ENCODE measurements at places on chromosomes 1 and 21.

DNA sequence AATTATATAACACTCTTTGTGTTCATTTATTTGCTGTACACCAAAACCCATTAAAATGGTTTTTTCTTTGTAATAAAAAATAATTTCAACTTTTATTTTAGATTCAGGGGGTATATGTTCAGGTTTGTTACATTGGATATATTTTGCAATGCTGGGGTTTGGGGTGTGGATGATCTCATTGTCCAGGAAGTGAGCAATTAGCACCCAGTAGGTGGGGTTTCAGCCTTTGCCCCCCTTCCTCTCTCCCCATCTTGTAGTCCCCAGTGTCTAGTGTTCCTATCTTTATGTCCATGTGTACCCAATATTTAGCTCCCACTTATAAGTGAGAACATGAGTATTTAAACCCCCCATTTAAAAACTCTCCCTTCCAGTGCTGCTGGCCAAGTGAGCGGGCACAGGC is 184.6 kb downstream of the RHOU start:
- DNase-seq: no peak

DNA sequence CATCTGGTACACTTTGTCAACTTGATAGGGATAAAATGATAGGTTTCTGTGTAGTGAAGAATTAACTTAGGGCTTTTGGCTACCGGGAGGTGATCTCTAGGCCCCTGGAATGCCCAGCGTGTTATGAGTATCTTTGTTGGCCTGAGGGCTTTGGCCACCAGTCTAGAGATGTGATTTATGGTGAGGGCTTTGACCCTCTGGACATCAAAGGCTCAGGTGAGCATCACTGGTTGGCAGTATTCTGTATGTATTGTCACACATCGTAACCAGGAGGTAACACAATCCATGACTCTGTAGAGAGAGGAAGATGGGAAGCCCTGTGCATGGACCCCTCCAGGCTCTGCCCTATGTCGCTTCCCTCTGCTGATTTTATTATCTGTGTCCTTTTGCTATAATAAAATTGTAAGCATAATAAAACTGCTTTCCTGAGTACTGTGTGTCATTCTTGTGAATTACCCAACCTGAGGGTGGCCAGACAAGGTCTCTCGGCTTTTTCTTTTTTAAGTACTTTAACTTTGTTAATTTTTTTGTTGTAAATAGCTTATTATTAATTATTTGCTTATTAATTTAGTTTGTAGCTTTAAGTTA is 40.2 kb upstream of the PRDX6 start:
- DNase-seq: no peak

- DNase-seq: no peak
Observed at GRCh38 chr1:117579221-117579906, 26.5 kb upstream of the TENT5C start.

DNA sequence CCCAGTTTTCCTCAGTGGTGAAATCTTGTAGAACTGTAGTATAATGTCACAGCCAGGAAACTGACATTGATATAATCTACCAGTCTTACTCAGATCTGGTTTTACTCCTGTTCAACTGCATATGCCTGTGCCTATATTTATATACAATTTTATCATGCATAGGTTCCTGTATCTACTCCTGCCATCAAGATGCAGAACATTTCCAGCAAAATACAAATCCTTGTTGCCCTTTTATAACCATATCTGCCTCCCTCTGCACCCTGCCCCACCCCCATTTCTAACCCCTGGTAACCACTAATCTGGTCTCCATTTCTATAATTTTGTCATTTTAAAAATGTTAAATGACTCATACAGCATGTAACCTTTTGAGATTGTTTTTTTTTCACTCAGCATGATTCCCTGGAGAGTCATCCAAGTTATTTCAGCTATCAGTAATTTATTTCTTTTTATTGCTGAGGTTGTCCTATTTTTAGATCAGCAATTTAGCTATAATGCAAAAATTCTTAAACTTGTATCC is 8.1 kb downstream of the UTP25 start:
- no peak for DNase-seq

GRCh38 chr1:48645883-48646282 is 130.8 kb downstream of the BEND5 start:
- DNase-seq: no peak

GRCh38 chr1:207495801-207496792 is at the start of gene CR1:
Gene CR1, plus strand, starts transcription at chr1:207496157. Its CDS starts 111 bp downstream, at chr1:207496268.
- peak; percentile 57 for DNase-seq

- DNase-seq: no peak
Observed at GRCh38 chr1:236302941-236303340, 21.2 kb upstream of the ERO1B start.

GRCh38 chr1:10835822-10836421 is 39.5 kb upstream of the CASZ1 start:
- DNase-seq: peak; percentile 67

DNA sequence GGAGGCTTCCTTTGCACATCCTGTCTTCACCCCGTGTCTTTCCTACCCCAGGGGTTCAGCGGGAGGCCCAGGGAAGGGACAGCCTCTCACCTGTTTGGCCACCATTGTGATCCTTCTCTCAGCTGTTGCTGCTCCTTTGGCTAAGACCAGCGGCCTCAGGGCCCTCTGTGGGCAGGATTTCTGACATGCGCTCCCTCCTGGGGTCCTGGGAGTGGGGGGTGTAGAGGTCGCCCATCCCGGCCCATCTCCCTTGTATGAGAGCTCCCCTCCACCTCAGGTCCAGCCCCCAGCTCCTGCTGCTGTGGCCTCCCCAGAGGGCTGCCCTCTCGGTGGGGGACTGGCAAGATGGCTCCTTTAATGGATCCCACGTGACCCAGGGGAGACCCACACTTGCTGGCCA is 120.5 kb downstream of the PRDM2 start:
- no peak for DNase-seq

GRCh38 chr1:50955116-50955515 is 5.0 kb downstream of the FAF1 start:
- no peak for DNase-seq

DNA sequence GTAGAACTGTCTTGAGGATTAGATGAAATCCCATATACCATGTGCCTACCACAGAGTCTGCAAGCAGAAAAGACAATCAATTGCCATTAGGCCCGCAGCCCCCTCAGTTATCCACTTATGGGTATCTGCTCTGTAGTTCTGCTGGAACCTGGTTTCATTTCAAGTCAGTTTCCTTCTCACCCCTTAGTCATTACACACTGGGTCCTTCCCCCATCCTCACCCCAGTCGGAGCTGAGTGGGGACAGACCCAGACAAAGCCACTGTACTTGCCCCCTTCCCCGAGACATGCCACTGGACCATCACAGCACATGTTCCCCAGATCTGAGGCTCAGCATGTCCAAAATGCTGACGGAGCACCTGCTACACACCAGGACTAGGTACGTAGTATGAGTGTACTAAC is 21.2 kb downstream of the PGLYRP3 start:
- DNase-seq: no peak

DNA sequence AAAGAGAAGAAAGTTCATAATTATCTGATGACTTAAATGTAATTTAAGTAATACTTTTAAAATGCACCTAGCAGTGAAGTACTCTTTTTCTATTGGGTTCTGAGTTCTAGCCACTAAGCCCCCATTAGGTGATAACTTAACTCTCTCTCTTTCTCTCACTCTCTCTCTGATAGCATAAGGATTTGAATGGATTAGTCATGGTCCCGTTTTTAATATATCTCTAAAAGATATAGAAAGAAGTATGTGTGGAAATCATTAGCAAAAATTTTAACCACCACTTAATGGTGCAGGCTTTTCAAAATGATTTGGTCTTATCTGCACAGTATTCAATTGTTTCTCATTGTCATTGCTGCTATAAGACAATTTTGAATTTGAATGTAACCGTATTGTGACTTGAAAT is 78.2 kb downstream of the RWDD3 start:
- DNase-seq: no peak

DNA sequence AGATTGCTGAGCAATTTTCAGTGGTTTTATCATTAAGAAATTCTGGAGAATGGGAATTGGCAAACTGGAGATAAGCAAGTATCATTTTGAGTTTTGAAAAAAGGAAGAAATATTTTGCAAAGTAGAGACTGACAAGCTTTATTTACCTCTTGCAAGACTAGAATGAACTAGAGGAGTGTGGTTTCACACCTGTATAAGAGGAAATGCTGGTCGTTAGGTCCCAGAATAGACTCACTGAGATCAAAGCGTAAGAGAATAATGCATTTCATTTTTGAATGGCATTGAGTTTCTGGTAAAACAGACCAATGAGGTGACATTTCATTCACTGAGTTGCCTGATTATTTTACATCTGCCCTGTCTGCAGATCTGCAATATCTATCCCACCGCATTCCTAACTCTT is 308.1 kb downstream of the ADGRL2 start:
- DNase-seq: peak; percentile 3

DNA sequence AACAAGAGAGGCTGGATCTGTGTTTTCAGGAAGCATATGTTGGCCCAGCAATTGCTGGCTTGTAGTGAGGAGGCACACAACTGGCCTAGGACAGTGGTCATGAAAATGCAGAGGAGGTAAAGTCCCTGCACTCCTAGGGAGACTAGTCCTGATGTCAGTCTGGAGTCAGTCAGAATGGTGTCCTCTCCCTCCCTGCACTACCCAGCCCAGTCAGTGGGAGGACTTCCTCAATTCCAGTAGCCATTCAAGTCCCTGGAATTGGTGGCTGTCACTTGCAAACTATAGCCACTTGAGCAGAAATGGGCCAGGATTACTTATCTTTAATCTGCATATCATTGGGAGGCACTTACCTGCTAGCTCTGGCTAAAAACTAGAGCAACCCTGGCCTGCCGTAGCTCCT is 18.6 kb downstream of the NDUFS5 start:
- no peak for DNase-seq

DNA sequence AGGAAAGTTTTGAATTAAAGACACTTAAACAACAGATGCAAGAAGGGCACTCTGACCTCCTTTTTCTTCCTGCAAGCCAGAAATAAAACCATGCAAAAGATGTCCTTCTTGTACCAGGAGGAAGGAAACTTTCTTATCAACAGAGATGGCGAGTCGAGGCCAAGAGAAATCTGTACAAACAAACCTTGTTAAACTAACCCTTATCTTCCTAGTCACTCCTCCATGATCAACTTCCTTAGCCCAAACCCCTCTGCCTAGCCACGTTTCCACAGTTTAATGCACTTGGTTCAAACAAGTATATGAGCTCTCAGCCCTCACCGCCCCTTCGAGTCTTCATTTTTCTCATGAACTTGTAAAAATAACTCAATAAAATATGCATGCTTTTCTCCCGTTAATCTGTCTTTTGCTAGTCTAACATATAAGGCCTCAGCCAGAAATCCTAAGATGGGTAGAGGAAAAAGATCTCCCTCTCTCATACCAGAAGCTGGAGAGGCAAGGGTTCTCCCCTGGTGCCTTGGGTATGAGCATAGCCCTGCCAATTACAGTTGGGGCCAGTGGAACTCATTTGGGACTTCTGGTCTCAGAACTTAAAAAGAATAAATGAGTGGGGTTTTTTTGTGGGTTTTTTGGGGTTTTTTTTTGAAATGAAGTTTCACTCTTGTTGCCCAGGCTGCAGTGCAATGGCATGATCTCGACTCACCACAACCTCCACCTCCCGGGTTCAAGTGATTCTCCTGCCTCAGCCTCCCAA is 141.7 kb upstream of the SOD1 start:
- no peak for DNase-seq

Measured in RPMI8226 (cell line).